NCI-H1417 (cell line): ENCODE measurements at places on chromosomes 3 and 15.

- DNase-seq: no peak
These were observed 21.0 kb upstream of the ATG7 start for GRCh38 chr3:11250902-11251806.

DNA sequence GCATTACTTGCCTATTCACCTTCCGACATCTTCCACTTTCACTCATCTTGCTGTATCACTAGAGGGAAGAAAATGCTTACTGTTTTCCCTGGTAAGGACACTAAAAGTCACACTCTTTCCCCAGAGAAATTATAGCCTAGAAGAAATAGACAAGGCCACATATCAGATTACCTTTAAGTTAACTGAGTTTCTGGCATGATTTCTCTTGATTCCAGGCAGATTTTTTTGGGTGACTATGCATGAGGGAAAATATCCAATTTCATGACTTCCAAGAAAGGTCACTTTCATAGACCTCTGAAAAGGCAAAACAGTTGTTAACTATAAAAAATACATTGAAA is 30.3 kb downstream of the TCF12 start:
- DNase-seq: no peak

DNA sequence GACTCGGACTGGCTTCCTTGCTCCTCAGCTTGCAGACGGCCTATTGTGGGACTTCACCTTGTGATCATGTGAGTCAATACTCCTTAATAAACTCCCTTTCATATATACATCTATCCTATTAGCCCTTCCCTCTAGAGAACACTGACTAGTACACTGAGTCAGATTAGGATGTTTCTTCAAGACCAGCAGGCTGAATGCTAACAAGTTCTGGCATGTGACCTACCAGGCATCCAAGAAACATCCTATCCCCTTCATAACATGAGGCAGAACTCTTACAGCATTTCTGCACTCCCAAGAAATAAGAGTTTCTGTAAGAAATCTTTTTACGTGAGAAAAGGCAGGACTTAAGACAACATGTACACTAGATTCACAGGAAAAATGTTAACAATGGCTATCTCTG is 9.3 kb downstream of the CFAP92 start:
- DNase-seq: no peak

GRCh38 chr15:89500397-89501270 is 4.3 kb upstream of the RHCG start:
- DNase-seq: no peak

- DNase-seq: no peak
These were observed 305.8 kb upstream of the THBS1 start for GRCh38 chr15:39275066-39275465.

DNA sequence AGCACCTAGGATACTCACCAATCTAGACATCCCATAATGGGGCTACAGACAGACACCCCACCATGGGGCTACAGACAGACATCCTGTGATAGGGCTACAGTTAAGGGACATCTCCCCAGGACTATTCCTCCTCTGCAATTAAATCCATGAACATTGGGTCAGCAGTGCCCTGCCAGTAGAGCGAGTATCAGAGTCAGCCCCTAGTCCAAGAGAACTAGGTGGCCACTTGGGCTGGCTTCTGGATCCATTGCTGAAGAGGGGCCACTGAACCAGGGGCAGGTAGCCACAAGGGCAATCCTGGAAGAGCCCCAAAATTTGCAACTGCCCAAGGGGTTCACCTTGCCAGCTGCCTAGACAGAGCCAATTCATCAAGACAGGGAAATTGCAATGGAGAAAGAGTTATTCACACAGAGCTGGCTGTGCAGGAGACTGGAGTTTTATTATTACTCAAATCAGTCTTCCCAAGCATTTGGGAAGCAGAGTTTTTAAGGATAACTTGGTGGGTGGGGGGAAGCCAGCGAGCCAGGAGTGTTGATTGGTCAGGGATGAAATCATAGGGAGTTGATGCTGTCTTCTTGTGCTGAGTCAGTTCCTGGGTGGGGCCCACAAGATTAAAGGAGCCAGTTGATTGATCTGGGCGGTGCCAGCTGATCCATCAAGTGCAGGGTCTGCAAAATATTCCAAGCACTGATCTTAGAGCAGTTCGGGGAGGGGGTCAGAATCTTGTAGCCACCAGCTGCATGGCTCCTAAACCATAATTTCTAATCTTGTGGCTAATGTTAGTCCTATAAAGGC is 170.2 kb upstream of the SMAD3 start:
- DNase-seq: no peak

DNA sequence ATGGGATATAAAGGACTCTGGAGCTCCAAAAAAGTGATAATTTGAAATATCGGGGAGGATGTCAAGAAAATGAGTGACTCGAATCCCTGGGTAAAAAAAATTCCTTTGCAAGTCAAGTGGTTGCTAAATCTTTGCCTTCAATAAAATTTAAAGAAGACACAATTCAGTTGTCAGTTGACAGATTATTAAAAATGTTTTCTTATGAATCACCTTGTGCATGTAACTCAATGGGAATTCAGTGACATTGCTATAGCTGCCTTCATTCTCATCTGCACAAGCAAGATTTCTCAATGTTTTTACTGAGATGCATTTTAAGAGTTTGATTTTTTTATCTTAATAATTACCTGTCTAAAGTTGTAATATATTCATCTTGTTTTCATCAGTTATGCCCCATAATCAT is 264.0 kb upstream of the IL12A start:
- DNase-seq: no peak

- no peak for DNase-seq
These were observed 156.0 kb upstream of the SOX2 start for GRCh38 chr3:181555681-181556080.

GRCh38 chr3:147361454-147362420 is 44.6 kb downstream of the ZIC4 start:
- DNase-seq: no peak

DNA sequence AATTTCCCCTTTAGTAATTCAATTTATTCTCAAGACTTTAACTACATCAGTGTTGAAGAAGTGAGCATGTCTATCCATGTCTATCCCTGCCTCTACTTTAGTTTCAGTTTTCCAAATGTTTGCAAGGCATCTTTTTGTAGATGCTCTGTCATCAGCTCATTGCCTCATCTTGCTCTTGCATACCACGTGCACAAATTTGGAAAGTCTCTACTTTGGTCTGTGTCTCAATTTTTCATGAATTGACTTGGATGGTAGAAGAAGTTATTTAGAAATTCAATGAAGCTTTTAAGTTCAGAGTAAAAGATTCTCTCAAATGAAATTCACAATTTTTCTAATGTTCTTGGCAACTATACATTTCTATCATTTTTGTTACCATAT is 55.3 kb downstream of the CLDN1 start:
- DNase-seq: no peak

GRCh38 chr15:67548862-67549651 is 6.6 kb downstream of the MAP2K5 start:
- peak; percentile 90 for DNase-seq

DNA sequence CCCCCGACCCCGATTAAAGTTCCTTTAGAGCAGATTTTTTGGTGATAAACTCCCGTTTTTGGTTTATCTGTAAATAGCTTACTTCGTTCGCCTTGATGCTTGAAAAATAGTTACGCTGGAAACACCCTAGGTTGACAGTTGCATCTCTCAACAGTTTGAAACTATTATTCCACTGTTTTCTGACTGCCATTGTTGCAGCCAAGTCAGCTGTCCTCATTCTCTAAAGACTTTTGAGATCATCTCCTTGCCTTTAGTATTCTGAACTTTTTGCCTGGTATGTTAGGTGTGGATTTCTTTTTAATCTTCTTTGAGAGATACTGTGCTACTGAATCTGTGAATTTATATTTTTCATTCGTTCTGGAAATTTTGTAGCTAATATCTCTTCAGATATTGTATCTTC is 122.7 kb upstream of the NSMCE3 start:
- DNase-seq: no peak

DNA sequence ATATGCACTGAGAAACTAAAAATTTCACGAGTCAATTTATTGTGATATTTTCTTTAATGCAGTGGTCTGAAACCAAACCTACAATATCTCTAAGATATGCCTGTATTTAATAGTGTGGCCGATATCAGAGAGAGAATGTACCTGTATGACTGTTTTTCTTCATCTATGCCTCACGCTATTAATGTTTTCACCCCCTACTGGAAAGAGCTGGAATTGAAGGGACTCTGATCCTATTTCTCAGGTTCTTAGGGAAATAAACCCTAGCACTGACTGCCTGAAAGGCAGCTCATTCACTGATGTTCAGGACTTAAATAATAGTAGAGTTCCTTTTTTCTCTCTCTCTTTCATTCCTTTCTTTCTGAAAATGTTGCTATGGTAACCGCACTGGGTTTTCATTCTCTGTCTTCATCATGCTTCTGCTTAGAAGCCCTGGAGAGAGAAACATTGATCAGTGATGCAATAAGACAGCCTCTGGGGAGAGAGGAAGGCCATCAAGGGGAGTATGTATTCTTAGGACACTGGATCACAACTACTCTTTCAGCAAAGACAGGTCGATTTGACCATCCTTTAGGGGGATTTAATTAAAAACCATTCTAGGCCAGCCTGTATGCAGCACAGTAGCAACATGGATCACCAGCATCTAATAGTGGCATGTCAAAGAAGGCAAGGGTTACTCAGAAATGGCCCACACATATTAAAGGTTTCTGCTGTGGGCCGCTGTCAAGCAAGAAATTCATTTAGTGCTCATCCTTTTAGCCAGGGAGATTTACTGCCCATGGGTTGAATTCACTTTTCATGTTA is 1135.7 kb downstream of the IGSF11 start:
- no peak for DNase-seq

DNA sequence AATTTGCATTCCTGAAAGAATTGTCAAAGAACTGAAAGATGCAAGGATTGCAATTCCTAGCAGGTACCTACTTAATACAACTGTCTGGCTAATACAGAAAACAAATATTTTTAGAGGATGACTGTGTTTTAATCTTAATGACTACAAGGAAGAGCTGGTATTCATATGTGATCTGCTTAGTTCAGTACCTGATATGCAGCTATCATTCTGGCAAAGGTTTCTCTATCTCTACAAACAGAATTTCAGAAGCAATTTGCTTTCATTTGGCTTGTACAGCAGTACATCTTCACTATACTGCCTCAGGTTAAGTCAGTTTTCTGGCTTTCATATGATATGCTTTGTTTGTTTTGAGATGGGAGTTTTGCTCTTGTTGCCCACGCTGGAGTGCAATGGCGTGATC is 51.3 kb downstream of the TBL1XR1 start:
- DNase-seq: no peak

DNA sequence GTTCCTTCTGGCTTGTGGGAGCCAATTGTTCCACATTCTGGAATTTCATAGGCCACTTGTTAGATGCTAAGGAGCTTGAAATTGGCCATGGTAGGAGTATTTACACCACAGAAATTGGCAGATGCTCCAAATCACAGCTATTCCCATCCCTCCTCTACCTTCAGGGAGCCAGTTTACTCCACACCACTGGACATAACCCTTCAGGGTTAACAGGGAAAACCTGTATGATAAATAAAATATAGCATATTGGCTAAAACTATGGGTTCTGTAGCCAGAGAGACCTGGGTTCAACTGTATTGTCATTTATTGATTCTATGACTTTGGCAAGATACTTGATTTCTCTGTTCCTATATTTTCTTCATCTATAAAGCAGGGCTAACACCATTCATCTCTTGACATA is 384.2 kb upstream of the PROK2 start:
- no peak for DNase-seq

DNA sequence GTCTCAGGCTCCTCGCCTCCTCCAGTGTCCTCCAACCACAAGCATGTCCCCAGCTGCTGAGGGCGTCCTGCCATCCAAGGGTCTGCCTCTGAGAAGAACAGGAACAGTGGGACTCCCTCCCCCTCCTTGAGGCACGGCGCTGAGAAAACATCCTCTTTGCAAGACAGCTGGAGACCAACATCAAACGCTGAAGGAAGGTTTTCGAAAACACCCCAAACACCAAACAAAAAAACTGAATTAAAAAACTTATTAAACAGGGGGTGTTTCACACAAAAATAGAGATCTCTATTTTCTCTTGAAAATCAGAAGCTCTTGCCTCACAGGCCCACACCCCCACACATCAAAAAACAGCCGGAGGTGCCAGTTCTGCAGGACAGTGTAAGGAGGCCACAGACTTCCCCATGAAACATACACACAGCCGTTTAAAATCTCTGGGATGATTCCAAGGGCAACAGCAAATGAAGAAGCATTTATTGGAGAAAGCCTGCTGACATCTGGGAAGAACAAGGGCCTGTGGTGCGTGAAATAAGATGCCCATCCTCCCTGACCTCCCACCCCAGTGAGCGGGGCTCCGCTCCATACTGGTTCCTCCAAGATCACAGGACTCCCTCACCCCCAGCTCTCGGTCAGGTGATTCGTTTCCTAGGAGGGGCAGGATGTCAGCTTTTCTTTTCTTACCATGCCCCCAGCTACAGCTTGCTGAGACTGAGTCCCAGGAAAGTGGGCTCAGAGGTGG is 71.3 kb downstream of the NUP210 start:
- DNase-seq: no peak

DNA sequence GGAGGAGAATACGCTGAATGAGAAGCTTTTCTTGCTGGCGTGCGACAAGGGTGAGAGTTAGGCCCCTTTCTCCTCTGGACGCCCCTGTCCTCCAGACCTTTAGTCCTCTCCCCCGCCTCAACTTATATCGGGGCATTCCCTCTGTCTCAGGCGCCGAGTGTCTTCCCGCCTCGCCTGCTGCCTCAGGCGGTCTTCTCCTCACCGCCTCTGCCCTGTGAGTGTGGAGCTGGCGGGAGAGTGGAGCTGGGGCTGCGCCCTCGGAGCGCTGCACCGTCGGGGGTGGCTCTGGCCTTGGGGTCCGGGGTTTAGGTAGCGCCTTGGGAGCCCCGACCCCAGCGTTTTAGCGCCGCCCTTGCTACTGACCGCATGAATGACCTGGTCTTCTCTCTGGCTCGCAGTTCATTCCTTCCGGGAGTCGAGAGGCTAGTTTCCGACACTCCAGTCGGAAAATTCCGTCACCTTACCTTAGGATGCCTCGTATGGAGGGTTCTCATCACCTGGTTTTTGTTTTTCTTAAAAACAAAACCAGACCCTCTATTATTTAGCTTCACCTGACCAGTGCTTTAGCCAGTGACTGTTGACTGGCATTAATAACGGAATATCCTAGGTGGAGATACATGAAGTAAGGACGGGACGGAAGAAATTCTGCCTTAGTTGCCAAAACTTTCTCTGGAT is 985 bp downstream of the TRPC1 start:
- DNase-seq: peak; percentile 86

GRCh38 chr3:84265768-84266167 is 693.0 kb upstream of the CADM2 start:
- DNase-seq: no peak

- DNase-seq: no peak
These were observed 33.7 kb upstream of the TEX264 start for GRCh38 chr3:51637144-51637940.

DNA sequence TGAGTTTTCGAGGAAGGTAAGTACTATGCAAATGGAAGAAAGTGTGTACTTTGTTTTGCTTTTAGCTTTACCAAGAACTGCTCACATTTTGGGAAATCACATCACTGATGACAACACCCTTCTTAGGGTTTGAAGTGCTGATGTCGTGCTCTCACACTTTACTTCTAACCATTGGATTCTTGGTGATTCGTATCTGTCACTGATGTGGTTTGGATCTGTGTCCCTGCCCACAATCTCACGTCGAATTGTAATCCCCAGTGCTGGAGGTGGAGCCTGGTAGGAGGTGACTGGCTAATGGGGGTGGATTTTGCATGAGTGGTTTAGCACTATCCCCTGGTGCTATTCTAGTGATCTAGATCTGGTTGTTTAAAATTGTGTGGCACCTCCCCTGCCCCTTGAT is 75.4 kb upstream of the RGMA start:
- DNase-seq: no peak

- no peak for DNase-seq
These were observed 50.2 kb downstream of the GABRB3 start for GRCh38 chr15:26722621-26723160.
